Esophagus muscularis mucosa (tissue), 4 donors: ENCODE measurements at places on chromosomes 7 and 10. TPM values are rescaled to one million over a fixed set of nuclear protein-coding genes. Genes with fewer than 3 reads are reported as not detected.
A peak's percentile ranks its signal among the peaks of the same experiment; 100 is the strongest.

DNA sequence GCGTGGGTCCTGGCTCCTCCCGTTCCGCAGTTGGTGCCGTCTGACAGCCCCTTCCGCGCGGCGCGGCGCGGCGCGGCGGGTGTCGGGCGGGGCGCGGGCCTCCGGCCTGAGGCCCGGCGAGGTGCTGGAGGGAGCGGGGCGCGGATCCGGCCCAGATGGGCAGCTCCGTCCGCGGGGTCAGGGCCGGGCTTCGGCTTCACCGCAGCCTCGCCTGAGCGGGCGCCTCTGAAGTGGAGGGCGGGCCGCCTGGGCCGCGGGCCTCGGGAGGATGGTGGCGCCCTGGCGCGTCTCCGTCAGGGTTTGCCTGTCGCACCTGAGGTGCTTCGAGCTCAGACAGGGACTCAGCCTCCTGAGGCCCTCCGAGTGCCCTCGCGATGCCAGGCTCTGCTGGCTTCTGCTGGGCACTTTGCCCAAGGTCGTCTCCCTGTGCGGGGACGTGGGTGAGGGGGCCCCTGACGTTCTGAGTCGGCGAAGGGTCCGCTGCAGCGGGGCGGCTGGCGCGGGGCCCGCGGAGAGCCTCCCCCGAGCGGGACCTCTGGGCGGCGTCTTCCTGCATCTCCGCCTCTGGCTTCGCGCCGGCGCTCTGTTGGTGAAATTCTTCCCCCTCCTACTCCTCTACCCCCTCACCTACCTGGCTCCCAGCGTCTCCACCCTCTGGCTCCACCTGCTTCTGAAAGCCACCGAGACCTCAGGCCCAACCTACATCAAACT is 473 bp downstream of the ADCK2 start:
- peaks cover 28% of the 10 kb centered on the region for H3K4me1 ChIP-seq
- H3K27me3 ChIP-seq: no peaks in the 10 kb centered on the region
- peak overlapping the region; percentile 84 for H3K27ac ChIP-seq
- H3K4me3 ChIP-seq: peak overlapping the region; percentile 80
- no peak for DNase-seq
- peaks cover under 1% of the 10 kb centered on the region for H3K36me3 ChIP-seq

DNA sequence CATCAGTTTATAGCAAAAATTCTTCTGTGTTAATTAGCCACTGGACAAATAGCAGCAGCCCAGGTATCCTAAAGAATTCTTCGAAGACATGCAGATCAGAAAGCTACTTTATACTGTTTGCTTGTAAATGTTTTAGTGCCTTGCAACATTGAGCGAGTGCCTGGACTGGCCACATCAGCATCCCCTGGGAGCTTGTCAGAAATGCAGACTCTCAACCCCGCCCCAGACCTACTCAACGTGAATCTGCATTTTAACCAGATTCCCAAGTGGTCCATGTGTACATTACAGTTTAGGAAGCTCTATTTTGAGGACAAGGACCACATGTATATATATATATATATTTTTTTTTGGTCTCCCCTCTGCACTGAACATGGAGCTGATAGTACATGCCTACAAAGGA is 18.5 kb upstream of the PLEKHS1 start:
- H3K4me3 ChIP-seq: no peak overlapping the region
- no peaks in the 10 kb centered on the region for H3K4me1 ChIP-seq
- no peak for DNase-seq
- peak overlapping the region; percentile 22 for H3K27ac ChIP-seq
- H3K27me3 ChIP-seq: no peaks in the 10 kb centered on the region

GRCh38 chr7:38068461-38068860 is 109.6 kb upstream of the STARD3NL start:
- H3K27ac ChIP-seq: no peak overlapping the region
- no peaks in the 10 kb centered on the region for H3K36me3 ChIP-seq
- no peaks in the 10 kb centered on the region for H3K4me1 ChIP-seq
- no peak for DNase-seq

GRCh38 chr7:9097565-9098060 is 664.2 kb downstream of the NXPH1 start:
- H3K27me3 ChIP-seq: no peaks in the 10 kb centered on the region
- no peaks in the 10 kb centered on the region for H3K4me1 ChIP-seq
- no peaks in the 10 kb centered on the region for H3K36me3 ChIP-seq
- H3K27ac ChIP-seq: no peak overlapping the region
- no peak overlapping the region for H3K4me3 ChIP-seq
- no peak for DNase-seq

DNA sequence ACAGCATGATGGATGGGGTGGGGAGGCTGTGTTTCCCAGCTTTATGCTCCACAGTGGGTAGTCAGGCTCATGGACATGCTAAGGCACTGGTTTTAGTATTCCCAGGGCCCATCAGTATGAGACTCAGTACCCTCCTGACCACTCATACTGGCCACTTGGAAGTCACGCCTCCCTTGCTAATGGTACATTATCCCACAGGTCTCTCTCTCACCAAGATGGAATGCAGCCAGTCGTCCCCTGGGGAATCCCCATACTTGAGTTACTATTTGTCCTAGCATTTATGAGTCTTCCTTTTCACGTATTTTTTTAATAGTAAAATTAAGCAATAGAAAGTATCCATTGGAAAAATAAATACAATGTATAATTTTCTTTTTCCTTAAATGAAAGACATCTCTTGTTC is 80.6 kb upstream of the TBX20 start:
- no peaks in the 10 kb centered on the region for H3K27me3 ChIP-seq
- no peaks in the 10 kb centered on the region for H3K4me1 ChIP-seq
- peak; percentile 29 for DNase-seq
- no peaks in the 10 kb centered on the region for H3K36me3 ChIP-seq
- no peak overlapping the region for H3K4me3 ChIP-seq

- no peak overlapping the region for H3K4me3 ChIP-seq
- DNase-seq: no peak
- no peak overlapping the region for H3K27ac ChIP-seq
Measured at GRCh38 chr10:60277656-60278055, 112.0 kb downstream of the ANK3 start.

GRCh38 chr7:24741679-24742505 is 15.4 kb downstream of the GSDME start:
- peak overlapping the region; percentile 1 for H3K27ac ChIP-seq
- H3K36me3 ChIP-seq: peaks cover 4% of the 10 kb centered on the region
- DNase-seq: peak; percentile 92
- no peak overlapping the region for H3K4me3 ChIP-seq
- no peaks in the 10 kb centered on the region for H3K27me3 ChIP-seq

GRCh38 chr10:111139567-111139966 is 62.7 kb downstream of the ADRA2A start:
- no peaks in the 10 kb centered on the region for H3K4me1 ChIP-seq
- no peak overlapping the region for H3K27ac ChIP-seq
- no peaks in the 10 kb centered on the region for H3K27me3 ChIP-seq
- no peak overlapping the region for H3K4me3 ChIP-seq
- DNase-seq: peak; percentile 74

- no peaks in the 10 kb centered on the region for H3K27me3 ChIP-seq
- H3K4me1 ChIP-seq: no peaks in the 10 kb centered on the region
- H3K27ac ChIP-seq: no peak overlapping the region
- no peaks in the 10 kb centered on the region for H3K36me3 ChIP-seq
- DNase-seq: no peak
- H3K4me3 ChIP-seq: no peak overlapping the region
Measured at GRCh38 chr10:4020631-4021030, 235.6 kb upstream of the KLF6 start.

- no peak for DNase-seq
- peaks cover 70% of the 10 kb centered on the region for H3K36me3 ChIP-seq
- H3K27ac ChIP-seq: no peak overlapping the region
- no peaks in the 10 kb centered on the region for H3K27me3 ChIP-seq
- peaks cover 51% of the 10 kb centered on the region for H3K4me1 ChIP-seq
- H3K4me3 ChIP-seq: no peak overlapping the region
Measured at GRCh38 chr7:30436518-30436917, 42.1 kb downstream of the NOD1 start.

GRCh38 chr7:121204537-121204936 is 124.3 kb upstream of the WNT16 start:
- H3K4me1 ChIP-seq: no peaks in the 10 kb centered on the region
- no peak for DNase-seq
- H3K36me3 ChIP-seq: no peaks in the 10 kb centered on the region
- H3K27me3 ChIP-seq: no peaks in the 10 kb centered on the region
- H3K4me3 ChIP-seq: no peak overlapping the region

DNA sequence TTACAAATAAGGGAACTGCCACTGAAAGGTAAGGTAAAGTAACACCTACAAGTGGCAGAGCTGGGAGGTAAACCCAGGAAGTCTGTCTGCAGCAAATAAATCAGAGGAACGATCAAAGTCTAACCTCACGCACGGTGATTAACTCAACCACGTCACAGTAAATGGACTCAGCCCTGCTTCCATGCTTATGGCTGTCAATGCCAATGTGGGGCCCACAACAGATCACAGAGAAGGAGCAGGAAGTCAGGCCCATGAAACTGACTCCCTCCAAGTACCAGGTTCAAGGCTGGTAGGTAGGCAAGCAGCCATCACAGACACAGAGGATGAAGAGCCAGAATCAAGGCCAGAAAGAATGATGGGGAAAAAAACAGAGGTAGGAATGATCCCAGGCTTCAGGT is 38.0 kb upstream of the ACSL5 start:
- no peaks in the 10 kb centered on the region for H3K4me1 ChIP-seq
- no peak overlapping the region for H3K4me3 ChIP-seq
- no peaks in the 10 kb centered on the region for H3K36me3 ChIP-seq
- H3K27me3 ChIP-seq: no peaks in the 10 kb centered on the region

GRCh38 chr7:25459057-25459456 is 230.8 kb upstream of the NPVF start:
- DNase-seq: no peak
- no peaks in the 10 kb centered on the region for H3K36me3 ChIP-seq
- H3K4me1 ChIP-seq: peaks cover 13% of the 10 kb centered on the region
- H3K27me3 ChIP-seq: no peaks in the 10 kb centered on the region
- H3K27ac ChIP-seq: no peak overlapping the region
- H3K4me3 ChIP-seq: no peak overlapping the region

DNA sequence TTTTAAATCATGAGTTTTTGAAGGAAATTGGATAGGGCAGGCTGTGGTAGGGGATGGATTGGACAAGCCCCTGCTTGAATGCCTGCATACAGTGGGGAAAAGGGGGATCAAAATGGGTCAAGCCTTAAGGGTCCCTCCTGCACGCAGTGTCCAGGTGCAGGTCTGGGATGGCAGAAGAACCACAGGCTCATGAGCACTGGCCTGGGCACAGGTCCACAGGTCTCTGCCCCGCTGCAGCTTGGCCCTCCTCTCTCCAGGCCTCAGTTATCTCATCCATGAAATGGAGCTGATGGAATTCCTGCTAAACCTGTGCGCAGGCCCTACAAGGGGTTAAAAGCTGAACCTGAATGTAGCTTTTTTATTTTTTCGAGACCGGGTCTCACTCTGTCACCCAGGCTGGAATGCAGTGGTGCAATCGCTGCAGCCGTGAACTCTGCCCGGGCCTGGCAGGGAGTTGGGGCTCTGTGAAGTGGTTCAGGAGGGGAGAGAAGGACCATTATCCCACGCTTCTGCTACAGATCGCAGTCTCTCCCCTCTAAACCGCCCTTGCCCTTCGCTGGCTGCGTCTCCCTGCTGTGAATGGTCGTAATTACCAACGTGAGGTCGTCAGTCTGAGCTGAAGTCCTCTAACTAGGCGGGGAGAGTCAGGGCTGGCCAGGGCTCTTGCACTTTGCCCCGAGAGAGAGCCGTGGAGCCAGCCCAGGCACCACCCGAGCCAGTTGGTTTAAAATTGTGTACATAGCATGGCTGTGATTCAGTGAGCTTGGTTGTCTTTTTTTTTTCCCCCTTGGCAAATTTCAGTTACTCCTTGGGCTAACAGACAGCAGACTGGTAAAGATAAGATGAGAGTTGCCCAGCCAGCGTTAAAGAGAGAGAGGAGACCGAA is 77.5 kb upstream of the GTF2I start:
- H3K27me3 ChIP-seq: no peaks in the 10 kb centered on the region
- DNase-seq: no peak
- H3K36me3 ChIP-seq: peaks cover 7% of the 10 kb centered on the region

DNA sequence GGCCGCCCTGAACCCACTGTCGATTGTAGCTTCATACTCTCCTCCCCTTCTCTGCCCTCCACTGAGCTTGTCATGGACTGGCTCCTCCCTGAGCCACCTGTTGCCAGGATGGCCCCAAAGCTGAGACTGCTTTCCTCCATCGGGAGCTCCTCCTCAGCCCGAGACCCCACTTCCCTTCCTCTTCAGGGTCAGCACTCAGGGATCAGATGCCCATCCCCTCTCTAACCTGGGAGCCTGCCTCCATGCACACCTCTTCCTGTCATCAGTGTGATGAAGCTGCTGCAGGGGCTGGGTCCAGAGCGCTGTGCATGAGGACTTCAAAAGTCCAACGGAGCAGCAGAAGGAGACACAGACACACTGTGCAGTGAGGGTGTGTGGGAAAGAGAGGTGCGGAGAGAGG is 201.1 kb downstream of the WDR37 start:
- no peaks in the 10 kb centered on the region for H3K27me3 ChIP-seq
- no peak for DNase-seq
- H3K36me3 ChIP-seq: no peaks in the 10 kb centered on the region
- H3K4me3 ChIP-seq: no peak overlapping the region

- peaks cover 11% of the 10 kb centered on the region for H3K36me3 ChIP-seq
- peak overlapping the region; percentile 41 for H3K27ac ChIP-seq
- no peak for DNase-seq
- H3K4me1 ChIP-seq: peaks cover 15% of the 10 kb centered on the region
- H3K27me3 ChIP-seq: no peaks in the 10 kb centered on the region
Measured at GRCh38 chr10:29512425-29512974, 122.3 kb downstream of the SVIL start.

DNA sequence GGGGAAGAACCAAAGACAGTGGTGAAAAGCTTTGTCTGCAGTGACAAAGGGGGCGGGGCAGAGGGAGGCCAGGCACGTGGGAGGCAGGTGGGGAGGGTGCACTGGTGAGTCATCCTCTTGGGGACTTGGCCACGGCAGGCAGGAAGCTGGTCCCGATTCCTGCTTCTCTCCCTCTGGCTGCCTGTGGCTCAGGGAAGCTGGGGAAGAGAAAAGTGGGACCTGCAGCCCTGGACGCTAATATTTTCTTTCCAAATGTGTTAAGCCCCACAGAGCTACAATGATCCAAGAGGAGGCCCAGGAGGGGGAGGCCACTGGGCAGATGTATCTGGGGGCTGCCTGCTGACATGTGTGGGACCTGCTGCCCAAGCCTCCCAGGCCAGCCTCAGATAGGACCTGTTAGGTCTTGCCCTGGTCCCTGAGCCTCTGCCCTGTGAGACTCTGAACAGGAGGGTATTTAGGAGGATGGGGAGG is 231.8 kb downstream of the KCNMA1 start:
- H3K27ac ChIP-seq: peak overlapping the region; percentile 60
- H3K4me3 ChIP-seq: no peak overlapping the region
- no peak for DNase-seq
- peaks cover 11% of the 10 kb centered on the region for H3K36me3 ChIP-seq
- H3K27me3 ChIP-seq: no peaks in the 10 kb centered on the region

GRCh38 chr10:5628451-5629302 is 37.7 kb downstream of the ASB13 start:
- no peaks in the 10 kb centered on the region for H3K27me3 ChIP-seq
- peaks cover 48% of the 10 kb centered on the region for H3K4me1 ChIP-seq
- peak overlapping the region; percentile 78 for H3K27ac ChIP-seq
- DNase-seq: no peak

GRCh38 chr7:149293946-149294633 is 32.1 kb downstream of the ZNF783 start:
- H3K27me3 ChIP-seq: no peaks in the 10 kb centered on the region
- no peaks in the 10 kb centered on the region for H3K4me1 ChIP-seq
- DNase-seq: no peak
- no peak overlapping the region for H3K27ac ChIP-seq
- peaks cover 57% of the 10 kb centered on the region for H3K36me3 ChIP-seq
- H3K4me3 ChIP-seq: no peak overlapping the region

Gene CCDC126
- total RNA-seq: 21.2 TPM

Gene CHN2
- 9.8 TPM for total RNA-seq

Gene BTRC
- total RNA-seq: 10.4 TPM

Gene GBX1
- total RNA-seq: not detected

Gene AIMP2
- total RNA-seq: 41.9 TPM
